Stimulated activated CD8-positive, alpha-beta memory T cell treated with anti-CD3 and anti-CD28 coated beads, Interleukin-7, amount 100 ng/mL, for 1 hour (primary cell): ENCODE measurements at places on chromosomes 11 and 22.

GRCh38 chr11:64661614-64662013 lies 61.4 kb downstream of the NRXN2 start:
- no peak for DNase-seq

- no peak for DNase-seq
These were observed 7.9 kb downstream of the ASPHD2 start for GRCh38 chr22:26436903-26437515.

DNA sequence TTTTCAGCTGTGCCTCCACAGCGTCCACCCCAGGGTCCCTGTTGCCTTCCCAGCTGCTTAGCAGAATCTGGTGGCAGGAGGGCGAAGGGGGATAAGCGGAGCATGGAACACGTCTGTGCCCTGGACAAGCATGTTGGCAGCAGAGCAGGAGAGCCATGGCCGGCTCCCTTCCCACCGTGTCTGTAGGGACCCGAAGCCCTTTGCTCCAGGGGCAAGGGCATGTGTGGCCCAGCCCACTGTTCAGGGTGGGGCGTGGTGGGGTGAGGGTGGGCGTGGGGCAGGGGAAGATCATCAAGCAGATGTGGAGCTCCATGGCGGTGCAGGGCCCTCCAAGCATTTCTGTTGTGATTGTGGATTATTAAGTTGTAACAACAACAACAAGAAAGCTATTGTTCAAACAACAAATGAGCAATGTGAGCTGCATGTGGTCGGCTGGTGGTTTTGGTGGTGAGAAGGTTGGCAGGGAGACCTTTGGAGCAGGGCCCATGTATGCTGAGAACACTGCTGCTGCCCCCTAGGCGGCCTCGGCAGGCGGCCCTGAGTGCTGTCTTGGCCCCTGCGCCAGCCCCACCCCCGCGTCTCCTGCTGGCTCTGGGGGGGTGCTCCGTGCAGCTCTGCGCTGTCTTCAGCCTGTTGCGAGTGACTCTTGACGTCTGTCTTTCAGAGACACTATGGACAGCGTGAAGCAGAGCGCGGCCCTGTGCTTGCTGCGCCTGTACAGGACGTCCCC lies 50.9 kb downstream of the AP2A2 start:
- DNase-seq, result no peak

- no peak for DNase-seq
These were observed 16.7 kb downstream of the ACRV1 start for GRCh38 chr11:125663910-125664309.

DNA sequence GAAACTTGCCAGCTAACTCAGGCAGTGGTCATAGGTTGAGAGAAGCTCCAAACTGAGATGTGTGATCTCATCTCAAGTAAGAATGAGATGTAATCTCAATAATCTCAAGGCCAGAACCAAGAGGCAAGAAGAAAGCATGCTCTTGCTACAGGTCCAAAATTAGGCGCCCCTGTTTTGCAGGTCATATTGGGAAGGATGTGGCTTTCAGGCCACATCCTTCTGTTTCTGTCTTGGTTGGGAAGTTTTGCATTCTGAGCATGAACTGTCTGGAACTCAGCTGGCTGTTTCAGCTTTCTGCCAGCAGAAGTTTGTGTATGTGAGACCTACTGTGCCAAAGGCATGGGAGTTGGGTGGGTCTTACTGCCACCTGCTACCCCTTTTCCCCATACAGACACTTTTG lies 67.5 kb upstream of the MS4A8 start:
- DNase-seq, result no peak

DNA sequence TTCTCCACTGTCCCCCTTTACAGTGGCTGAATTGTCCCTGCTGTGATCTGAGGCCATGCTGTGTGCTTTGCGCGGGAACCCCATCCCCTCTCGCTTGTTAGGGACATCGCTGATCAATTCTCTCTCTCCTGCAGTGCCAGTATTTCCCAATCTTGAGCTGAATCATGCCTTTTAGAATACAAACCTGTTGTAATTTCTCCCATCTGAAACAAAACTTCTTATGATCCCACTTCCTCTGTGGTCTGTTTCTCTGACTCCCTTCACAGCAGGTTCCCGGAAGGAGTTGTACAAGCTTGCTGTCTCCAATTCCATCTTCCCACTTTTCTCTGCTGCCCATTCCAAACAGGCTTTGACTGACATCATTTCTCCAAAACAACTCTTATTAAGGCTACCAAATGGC lies 16.8 kb downstream of the ADAMTS15 start:
- DNase-seq, result no peak

DNA sequence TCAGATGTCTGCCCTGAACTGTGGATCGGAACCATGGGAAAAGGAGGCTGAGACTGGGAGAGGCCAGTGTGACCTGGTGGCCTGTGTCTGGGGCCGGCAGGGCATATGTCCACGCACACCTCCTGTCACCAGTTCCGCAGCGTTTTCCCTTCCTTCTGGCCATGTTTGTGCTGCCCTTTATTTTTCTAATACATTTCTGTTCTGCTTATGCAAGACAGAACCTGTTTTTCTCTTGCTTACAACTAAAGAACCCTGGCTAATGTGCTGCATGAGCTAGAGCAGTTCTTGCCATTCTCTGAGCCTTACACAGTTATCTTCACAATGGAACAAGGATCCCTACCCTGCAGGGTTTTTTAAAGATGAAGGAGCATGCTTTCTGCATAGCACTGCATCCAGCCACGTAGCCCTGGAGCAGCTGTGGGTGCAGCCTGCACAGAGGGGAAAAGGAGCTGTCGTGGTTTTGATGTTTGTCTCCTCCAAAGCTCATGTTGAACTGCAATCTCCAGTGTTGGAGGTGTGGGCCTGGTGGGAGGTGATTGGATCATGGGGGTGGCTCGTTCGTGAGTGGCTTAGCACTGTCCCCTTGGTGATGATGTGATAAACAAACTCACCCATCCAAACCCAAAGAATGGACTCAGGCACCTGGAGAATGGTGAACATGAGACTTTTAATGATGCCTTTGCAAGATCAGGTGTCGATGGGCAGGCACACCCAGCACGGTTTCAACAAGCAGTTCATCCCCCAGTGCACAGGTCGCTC lies 84.8 kb upstream of the SHANK2 start:
- DNase-seq, result no peak

GRCh38 chr11:69447786-69448185 lies 33.7 kb upstream of the LINC01488 start:
- no peak for DNase-seq

DNA sequence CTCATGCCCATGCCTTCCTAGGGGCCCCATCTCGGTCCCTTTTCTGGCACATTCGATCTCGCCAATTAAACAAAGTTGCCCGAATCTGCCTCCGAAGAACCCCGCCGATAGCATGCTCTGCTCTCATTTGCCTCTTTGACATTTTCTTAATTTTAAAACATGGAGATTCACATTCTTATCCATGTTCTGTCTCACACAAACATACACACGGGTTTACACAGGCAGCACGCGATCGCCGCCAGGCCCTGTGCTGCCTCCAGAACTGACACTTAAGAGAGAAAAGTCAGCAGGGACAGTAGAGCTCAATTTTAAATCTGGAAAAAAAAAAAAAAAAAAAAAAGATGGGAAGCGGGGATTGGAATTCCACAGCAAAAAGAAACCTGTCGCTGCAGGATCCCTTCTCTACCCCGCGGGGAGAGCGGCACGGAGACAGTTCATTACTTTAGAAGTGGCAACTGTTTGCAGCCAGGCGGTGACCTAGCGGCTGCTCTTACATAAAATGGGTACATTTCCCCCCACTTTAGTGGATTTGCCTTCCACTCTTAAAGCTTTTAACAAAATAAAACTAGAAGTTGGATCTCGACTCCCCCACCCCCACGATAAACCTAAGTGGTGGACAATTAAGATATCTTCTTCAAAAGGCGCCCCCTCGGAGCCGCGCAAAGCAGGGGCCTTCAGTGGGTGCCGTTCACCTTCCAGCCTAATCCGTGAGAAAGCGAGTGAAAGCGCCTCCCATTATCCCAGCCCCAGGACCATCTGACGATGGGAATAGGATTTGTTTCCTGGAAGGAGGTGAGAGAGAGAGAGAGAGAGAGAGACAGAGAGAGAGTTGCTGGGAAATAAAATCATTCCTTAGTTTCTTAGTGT lies 13.7 kb downstream of the PAX6 start:
- no peak for DNase-seq

DNA sequence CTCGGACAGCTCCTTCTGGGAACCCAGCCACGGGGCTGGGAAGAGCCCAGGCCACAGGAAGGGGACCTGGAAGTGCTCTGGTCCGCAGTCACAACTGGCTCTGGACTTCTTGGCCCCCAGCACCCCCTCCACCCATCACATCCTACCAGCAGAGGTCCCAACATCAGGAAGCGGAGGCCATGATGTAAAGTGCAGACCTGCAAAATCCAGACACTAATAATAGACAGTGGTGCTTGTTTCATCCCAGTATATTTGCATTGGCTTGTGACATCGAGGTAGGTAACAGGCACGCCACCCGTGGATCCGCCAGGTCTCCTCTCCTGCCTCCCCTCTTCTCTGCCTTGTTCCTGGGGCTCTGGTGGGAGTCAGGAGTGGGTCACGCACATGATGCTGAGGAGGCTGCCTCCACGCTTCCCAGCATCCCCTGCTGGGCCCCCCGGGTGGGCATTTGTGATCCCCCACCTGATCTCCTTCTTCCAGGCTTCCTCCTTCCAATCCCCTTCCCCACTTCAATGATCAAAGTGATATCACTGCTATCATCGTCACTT lies 1454.0 kb downstream of the BRD1 start:
- no peak for DNase-seq

DNA sequence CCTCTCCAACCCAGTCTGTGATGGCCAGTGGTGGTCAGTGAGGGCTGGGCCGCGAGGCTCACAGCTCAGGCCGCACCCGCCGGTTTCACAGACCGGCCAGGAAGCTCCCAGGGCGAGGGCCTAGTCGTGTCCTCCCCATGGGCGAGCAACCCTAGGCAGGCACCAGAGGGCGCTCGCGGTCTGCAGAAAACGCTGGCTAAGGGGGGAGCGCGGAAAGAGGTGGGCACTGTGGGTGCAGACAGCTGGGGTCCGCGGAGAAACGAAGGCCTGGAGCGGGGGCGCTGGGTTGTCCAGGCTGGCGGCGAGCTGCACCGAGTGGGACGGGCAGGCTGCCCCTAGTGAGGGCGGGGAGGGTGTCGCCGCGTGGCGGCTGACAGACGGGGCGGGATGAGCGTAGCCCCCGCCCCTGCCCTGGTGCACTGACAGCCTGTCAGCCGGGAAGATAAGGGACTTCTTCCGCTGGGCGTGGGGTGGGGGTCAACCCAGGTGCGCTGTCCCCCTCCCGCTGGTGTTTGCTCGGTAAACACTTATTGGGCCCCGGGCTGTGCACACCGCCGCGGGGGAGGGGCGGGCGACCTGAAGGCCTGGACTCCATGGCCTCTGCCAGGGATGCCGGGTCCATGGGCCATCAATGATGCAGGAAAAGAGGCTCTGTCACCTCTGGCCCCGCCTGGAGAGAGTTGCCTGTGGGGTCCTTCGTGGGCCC lies 7.5 kb downstream of the GP1BB start:
- DNase-seq, result peak; percentile 73

GRCh38 chr11:8586184-8586583 lies 7.8 kb downstream of the STK33 start:
- DNase-seq, result no peak

DNA sequence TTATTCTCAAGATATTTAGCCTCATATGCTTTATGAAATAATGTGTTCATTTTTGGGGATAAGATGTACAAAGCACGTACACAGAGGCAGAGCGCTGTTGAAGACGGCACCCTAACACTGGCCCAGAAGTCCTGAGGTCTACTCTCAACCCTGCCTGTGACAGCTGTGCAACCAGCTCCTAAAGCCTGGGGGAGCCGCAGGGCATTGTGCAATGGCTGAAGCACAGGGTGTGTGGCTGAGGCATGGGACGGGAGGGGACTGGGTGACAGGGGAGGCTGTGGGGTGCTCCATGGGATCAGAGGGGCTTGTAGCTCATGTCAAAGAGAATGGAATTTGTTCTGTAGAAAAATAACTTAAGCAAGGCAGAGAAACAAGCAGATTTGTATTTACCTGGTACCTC lies 27.7 kb downstream of the FAM227A start:
- DNase-seq, result no peak

DNA sequence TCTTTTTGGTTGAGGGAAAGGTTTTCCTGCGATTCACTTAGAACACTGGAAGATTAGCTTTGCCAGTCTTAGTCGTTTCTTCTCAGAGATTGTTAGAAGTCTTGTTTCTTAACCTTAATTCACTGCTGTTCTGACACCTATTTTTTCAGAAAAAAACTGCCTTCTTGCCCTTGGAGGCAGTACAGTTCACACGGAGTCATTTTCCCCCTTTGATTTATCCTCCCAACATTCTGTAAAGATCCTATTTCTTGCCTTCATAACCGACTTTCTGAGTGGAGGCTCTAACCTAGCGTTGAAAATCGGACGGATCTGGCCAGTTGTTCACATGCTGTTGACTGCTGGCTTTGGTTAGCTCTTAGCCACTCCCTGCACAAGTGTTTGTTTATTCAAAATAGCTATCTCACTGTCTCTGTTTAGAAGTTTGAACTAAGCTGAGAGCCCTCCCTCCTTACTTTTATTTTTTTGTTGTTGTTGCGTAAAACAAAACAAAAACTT lies 737 bp downstream of the BCL2L13 start:
- no peak for DNase-seq

- DNase-seq, result no peak
These were observed 435.3 kb downstream of the NELL1 start for GRCh38 chr11:21104641-21105040.

GRCh38 chr11:118436639-118437207 lies 431 bp downstream of the KMT2A start:
- DNase-seq, result peak; percentile 8

DNA sequence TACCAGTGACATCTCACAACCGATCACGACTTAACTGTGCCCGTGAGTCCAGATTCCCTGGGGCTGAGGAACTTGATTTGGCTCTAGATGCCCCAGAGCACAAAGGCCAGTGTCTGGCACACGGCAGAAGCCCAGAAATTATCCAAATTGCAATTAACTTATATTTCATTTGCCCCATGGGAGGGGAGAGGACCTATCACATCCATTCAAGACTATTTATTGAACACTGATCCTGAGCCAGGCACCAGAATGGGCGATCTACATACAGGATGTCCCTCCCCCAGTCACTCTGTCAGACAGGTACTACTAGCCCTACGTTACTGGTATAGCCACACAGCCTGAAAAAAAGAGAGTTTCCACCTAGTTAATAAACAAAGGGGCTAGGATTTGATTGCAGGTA lies 5.1 kb downstream of the DNAL4 start:
- DNase-seq, result no peak

DNA sequence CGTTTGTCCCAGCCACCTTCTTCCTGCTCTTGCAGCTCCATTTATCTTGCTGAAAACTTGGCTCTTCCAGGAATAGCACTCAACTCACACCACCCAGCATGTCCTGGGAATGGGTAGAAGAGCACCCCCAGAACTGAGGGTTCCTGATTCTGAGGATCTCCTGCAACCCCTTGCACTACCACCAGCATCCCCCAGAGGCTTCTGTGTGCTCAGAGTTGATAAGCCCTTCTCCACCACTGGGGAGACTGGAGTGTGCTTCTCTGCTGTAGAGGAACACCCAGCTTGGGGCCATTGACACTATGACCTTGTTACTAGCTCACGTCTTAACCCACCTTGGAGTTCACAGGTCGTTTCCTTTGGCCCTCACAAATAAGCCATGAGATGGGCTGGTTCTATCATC lies 121.0 kb downstream of the GRIK4 start:
- DNase-seq, result no peak

GRCh38 chr11:103920449-103920848 lies 116.0 kb upstream of the DDI1 start:
- DNase-seq, result no peak
